Right ventricle myocardium superior (tissue), 1 donor: ENCODE measurements at places on chromosomes 5 and 9.

DNA sequence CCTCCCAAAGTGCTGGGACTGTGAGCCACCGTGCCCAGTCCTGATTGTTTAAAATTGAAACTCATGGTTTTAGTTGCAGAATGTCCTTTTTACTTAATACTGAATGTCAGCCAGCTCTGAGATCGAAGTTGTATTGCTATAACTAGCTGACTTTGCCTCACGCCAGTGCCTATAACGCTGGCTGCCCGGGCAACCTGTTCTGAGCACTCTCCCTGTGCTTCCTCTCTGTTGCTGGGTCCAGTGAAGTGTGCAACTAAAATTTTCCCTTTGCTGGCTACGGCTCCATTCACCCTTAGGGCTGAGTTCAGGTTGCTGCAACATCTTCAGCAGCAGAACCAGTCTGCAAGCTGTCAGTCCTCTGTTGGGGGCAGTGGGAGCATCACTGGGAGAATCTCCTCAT is 65.9 kb downstream of the GLDC start:
- no peak for DNase-seq

- DNase-seq = peak; percentile 80
Observed at GRCh38 chr5:180810959-180811622, 8.5 kb upstream of the MGAT1 start.

DNA sequence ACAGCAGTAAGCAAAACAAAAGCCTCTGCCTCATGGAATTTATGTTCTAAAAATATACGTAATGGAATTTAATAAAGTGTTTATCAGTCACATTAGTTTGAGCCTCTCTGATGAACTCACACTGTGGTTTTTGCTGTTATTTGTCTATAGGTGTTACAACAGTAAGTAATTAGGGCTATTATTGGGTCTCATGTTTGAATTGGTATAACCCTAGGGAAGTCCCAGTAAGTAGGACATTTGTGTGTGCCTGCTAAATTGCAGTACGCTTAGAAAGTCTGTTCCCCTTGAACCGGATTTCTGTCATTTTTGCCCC is 197.6 kb downstream of the NR3C1 start:
- DNase-seq = no peak

DNA sequence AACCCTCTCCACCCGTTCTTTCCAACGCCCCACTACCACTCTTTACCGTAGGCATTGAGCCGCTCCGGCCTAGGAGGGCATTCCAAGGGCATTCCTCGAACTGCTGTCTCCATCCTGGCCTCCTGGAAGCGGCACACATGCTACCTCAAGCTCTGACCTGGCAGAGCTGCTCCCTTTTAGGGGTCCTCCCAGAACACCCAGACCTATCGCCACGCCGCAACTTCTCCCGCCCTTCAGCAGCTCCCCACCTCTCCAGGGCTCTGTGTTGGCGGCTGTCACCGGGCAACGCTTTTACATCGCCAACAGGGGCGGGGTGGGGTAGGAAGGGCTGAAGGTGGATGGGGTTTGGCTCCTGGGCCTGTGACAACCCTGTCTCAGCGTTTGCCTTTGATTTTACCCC is 4.6 kb upstream of the MYORG start:
- DNase-seq = no peak
